ENCODE measurements at places on chromosomes 7 and 10. TPM values are rescaled to one million over a fixed set of nuclear protein-coding genes. Genes with fewer than 3 reads are reported as not detected.

The GHRHR gene
- total RNA-seq: not detected

The GRID2IP gene
- not detected for total RNA-seq

The CARD11 gene
- total RNA-seq: 3.2 TPM

The SLC13A1 gene
- total RNA-seq: not detected

The C7orf33 gene
- not detected for total RNA-seq

The SPDYE11 gene
- not detected for total RNA-seq

The SPDYE2B gene
- not detected for total RNA-seq

The DNAH11 gene
- 0.13 TPM for total RNA-seq
